Heart left ventricle (tissue), 16 donors: ENCODE measurements at places on chromosomes 1 and 21. TPM values are rescaled to one million over a fixed set of nuclear protein-coding genes. Genes with fewer than 3 reads are reported as not detected.

The FAM72B gene
- total RNA-seq = 2.1 TPM

DNA sequence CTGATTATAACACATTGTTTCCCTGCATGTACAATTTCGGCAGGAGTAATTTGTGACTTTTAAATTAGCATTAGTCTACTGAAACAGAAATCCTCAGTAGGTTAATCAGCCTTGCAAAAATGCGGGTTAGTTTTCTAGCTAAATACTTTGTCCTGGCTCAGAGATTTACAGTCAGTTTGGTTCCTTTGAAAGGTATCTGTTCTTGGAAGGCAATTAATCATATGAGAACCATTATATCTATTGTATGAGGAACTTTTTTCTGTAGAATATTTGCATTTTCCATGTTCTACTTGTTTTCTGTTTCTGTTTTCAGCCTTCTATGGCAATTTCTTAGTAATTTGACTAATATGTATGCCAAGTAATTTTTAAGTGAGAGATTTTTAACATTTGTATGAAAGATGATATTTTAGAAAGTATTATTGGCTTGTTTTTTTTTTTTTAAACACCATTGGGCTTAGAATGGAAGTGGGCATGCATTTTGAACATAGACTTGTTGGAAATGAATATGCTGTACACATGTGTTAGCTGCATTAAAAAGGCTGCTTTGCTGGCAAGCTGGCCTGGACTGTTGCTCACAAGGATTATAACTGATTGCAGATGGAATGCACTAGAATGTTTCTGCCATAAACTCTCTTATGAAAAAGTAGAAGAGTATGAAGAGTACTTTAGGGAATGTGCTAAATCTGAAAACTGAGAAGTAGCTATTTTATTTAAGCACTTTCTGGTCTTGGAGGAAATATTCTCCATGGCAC, 26.2 kb downstream of the KIF1B start:
- no peak for DNase-seq

DNA sequence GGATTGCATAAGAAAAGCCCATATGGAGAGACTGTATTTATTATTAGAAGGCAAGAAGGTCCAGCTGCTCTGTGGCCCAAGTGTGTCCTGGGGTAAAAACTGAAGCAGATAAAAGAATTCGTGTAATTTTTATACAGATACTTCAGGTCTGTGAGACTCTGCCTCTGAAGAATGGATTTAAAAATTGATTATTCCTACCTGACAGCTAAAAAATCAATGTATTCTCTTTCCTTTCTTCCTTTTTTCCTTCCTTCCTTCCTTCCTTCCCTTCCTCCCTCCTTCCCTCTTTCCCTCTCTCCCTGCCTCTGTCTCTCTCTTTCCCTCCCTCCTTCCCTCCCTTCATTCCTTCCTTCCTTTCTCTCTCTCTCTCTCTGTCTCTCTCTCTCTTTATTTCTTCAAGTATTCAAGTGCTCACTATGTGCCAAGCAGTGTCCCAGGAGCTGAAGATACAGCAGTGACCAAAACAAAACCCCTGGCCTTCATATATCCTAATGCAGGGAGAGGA, 11.3 kb upstream of the MGST3 start:
- DNase-seq = no peak

DNA sequence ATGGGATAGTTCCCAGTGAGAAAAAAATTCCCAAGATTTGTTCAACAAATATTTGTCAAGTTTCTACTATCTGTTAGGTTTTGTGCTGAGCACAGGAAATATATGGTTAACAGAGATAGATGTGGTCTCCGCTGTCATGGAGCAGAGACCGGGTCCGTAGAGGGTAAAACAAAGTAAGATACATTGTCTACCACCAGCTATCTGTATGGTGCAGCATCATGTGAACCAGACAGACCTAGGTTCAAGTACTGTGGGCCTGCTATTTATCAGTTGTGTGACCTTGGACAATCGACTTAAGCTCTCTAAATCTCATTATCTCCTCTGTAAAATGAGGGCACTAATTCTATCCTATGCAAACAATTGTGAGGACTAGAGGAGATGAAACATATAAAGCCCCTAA, 109.8 kb downstream of the DUSP10 start:
- no peak for DNase-seq

- no peak for DNase-seq
Observed at GRCh38 chr1:215044151-215044550, 38.4 kb upstream of the KCNK2 start.

GRCh38 chr1:227907439-227908015, 40.2 kb downstream of the WNT9A start:
- DNase-seq = no peak

The PRAMEF27 gene
- total RNA-seq = not detected

GRCh38 chr1:10211805-10212410, 1.5 kb downstream of the KIF1B start:
- DNase-seq = no peak

DNA sequence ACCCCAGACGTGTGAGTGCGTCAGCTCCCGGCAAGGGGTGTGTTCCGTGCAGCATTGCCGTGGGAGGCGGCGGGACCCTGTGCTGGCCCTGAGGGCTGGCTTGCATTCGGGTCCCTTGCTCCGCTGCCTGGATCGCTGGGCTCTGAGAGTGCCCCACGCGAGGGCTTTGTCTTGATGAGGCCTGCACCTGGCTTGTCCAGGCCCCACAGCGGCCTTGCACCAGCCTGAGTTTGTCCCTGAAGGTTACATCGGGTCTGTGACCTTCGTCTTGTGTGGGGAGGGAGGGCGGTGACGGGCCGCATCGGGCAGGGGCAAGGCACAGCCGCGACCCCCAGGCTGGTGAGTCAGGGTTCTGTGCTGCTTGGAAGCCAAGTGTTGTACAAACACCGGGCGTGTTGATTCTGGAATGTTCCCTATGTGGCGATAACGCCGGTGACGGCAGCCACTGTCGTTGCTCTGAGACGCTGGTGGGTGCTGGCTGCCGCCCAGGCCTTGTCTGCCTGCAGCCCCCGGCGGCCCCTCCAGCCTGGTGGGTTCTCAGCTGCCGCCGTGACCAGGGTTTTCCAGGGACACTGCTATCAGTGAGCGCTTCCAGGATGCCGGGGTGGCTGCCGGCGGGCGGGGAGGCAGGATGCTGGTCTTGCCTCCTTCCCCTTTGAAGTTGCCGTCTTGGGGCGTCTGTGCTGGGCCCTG, 42.9 kb downstream of the SLX9 start:
- DNase-seq = peak; percentile 43

The B3GALT2 gene
- 22.5 TPM for total RNA-seq

The FGR gene
- 10.4 TPM for total RNA-seq

DNA sequence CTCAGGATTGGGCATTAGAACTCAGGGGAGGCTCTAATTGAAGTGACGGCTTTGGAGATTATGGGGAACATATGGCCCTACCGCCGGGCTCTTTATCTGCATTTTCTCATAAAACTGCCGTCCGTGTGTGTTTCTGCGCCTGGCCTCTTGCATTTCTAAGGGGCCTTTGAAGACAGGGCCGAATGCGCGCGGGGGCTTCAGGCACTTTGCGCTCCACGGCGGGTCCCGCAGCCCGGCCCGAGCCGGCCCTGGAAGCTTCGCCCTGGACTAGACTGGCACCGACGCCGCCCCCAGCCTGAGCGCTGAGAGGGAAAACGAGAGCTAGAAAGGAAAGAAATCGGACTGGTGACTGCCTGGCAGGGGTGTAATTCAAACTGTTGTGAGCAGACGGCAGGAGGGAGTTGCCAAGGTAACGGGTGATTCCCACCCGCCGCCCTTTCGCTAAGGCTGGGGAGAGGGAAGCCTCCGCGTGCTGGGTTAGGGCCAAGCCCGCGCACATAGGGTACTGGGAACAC, 120.7 kb downstream of the LMX1A start:
- DNase-seq = no peak

The NUP210L gene
- not detected for total RNA-seq

- no peak for DNase-seq
Observed at GRCh38 chr1:51728611-51729155, 111.8 kb downstream of the OSBPL9 start.

DNA sequence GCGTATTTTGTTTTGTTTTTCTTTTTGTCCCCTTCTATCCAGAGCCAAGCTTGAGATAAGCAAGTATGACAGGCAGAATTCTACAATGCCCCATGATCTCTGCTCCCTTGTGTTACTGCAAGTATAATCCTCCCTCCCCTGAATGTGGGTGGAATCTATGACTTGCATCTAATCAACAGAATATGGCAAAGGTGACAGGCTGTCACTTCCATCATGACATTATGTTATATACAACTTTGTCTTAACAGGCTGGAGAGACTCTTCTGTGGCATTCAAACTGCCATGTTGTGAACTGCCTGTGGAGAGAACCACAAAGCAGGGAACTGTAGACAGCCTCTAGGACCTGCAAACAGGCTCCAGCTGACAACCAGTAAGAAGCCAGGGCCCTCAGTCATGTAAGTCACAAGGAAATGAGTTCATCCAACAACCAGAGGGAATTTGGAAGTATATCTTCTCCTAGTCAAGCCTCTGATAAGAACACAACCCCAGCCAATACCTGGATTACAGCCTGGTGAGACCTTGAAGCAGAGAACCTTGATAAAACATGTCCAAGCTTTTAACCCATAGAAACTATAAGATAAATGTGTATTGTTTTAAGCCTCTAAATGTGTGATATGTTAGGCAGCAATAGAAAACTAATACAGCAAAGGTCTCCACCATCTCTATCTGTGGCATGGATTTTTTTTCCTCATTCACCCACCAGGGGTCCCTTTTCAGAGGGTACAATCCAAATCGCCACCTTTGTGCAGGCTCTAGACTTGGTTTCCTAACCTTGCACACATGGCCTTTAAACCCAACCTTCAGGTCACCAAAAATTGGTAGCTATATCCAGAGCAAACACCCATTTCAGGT, 5.7 kb upstream of the C1orf162 start:
- no peak for DNase-seq

DNA sequence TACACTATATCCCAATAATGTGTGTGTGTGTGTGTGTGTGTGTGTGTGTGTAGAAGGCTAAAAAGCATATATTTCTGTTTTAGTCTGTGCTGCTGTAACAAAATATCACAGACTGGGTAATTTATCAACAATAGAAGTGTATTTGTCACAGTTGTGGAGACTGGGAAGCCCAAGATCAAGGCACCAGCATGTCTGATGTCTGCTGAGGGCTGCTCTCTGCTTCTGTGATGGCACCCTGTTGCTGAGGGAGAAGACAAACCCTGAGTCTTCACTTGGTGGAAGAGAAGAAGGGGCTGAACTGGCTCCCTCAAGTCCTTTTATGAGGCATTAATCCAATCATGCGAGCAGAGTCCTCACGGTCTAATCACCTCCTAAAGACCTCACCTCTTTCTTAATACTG, 23.0 kb upstream of the RAB4A start:
- DNase-seq = no peak

The TEKT2 gene
- total RNA-seq = not detected

The GCSAML gene
- total RNA-seq = not detected

The SHE gene
- 16.5 TPM for total RNA-seq

DNA sequence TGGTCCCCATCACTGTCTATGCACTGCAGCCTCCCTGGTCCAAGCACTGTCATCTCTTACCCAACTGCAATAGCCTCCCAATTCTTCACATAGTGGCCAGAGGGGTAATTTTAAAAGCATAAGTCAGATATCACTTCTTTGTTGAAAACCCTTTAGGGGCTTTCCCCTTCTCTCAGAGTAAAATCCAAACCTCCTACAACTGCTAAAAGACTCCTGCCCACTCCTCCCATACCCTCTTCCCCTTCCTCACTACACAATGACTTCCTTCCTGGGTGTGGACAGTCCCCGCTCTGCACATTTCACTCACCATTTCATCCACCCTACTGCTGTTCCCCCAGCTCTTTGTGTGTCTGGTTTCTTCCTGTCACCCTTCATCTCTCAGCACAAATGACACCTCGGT, 8.3 kb downstream of the MCOLN2 start:
- DNase-seq = no peak

DNA sequence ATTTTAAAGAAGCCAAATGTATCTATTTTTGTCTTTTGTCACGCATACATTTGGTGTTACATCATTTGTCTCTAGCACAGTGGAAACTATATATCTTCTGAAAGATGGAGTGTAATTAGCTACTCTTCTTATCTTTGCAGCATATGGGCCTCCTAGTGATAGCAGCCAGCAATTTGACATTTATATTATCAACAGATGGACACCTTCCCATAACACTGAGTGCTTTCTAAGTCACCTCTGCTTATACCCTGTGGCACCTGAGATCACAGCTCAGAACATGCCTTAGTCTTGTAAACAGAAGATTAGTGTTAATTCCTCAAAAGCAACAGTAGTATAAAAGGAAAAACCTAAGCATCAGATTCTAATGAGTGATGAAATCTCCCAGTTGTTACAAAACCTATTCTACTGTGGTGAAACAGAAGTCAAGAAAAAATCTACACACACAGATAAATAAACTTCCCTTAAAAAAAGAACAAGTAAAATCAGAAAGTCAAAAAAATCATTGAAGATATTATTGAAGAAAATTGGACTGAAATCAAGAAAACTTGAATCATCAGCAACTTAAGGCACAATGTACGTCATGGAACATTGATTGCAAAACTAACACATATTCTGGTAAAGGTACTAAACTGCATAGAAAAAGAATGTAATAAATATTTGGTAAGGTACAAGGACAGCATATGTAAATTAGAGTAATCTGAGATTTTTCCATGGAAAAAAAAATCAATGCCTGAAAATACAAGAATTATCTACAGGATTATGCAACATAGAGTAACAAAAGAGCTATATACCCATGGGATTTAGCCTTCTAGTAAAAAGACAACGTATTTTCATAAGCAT, 61.7 kb downstream of the KCNT2 start:
- no peak for DNase-seq

DNA sequence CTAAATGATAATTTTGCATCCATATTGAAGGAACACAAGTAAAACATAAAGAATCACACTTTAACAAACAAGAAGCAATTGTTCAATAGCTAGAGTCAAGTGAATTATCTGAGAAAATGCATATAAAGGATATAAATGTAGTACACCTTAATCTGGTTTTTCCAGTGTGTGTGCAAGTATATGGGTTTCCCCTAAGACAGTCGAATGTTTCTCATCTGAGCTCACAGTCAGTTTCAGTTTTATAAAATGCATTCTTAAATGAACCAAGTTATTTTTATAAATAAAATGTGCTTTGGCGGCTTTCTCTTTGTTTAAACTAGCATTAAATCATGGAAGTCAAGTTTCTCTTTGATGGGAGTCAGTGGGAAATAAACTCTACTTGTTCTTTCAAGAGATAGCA, 125.9 kb downstream of the PTPRC start:
- no peak for DNase-seq

DNA sequence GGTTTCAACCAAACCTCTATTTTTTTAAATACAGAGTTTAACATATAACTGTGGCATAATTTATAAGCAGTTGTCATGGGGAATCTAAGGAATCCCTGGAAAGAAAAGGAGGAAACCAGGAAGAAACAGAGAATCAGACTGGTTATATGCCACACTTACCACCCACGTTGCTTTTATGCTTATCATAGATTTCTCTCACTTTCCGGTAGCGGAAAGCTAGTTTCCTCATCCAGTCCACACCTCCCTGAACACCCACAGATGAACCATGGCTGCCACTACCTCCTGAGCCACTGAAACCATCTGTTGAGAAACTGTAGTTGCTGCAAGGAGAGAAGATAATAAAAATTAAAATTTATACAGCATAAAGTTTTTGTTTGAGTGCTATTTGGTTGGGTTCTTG, 33.5 kb downstream of the XKR8 start:
- DNase-seq = no peak
